Activated CD4-positive, alpha-beta T cell treated with anti-CD3 and anti-CD28 coated beads, Interleukin-2, amount 10 ng/mL, durations not matched to agents 7 days and 5 days (primary cell): ENCODE measurements at places on chromosomes 12 and 14. TPM values are rescaled to one million over a fixed set of nuclear protein-coding genes. Genes with fewer than 3 reads are reported as not detected.

DNA sequence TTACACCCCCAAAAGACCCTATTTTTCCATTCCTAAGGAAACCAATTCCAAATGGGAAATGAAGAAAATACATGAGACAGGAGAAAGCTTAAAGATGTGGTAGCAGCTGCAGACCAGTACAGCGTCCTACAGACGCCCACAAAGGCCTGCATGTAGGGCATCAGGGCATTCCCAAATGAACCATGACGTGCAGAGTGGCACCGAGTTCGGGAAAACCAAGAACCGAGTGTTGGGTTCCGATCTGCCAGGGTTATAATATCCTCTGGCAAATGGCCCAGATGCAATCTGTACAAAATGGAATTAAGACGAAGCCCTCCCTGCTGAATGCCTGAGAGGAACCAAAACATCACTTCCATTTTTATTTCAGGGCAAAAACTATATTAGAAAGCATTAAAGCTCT lies 34.4 kb upstream of the SELPLG start:
- DNase-seq, result no peak

DNA sequence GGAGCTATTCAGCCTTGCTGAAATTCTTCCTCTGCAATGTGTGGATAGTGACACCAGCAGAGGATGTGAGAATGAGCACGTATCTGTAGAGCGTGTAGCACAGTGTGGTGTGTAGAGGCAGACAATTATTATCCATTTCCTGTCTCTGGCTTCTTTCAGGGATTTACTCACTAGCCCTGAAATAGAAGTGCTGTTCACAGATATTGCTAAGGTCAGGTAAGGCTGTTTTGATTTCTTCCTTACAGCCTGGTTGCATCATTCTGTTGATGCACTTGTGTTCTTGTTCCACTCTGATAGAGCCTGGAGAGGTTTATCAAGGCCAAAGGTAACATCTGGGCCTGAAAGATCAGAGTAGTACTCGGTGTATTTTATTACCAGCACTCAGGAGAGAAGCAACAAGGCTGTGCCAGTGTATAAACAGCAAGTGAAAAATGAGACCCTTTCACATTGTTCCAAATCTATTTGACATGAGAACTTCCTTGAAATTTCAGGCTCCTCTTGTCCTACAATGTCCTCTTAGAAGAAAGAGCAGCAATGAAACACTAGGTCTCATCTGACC lies 16.7 kb downstream of the ARG2 start:
- DNase-seq, result no peak

The C14orf132 gene
- 1.2 TPM for total RNA-seq

- no peak for DNase-seq
Measured at GRCh38 chr12:62784576-62784975, 150.4 kb downstream of the PPM1H start.
